ENCODE measurements at places on chromosomes 6 and 20. TPM values are rescaled to one million over a fixed set of nuclear protein-coding genes. Genes with fewer than 3 reads are reported as not detected.

The TREML2 gene
- total RNA-seq: not detected

The DDO gene
- total RNA-seq: 2.1 TPM

The GABRR1 gene
- not detected for total RNA-seq

The NR2E1 gene
- not detected for total RNA-seq

The GFOD1 gene
- total RNA-seq: 1.7 TPM

The TMEM244 gene
- total RNA-seq: not detected
